ENCODE measurements at places on chromosomes 6 and 20.

DNA sequence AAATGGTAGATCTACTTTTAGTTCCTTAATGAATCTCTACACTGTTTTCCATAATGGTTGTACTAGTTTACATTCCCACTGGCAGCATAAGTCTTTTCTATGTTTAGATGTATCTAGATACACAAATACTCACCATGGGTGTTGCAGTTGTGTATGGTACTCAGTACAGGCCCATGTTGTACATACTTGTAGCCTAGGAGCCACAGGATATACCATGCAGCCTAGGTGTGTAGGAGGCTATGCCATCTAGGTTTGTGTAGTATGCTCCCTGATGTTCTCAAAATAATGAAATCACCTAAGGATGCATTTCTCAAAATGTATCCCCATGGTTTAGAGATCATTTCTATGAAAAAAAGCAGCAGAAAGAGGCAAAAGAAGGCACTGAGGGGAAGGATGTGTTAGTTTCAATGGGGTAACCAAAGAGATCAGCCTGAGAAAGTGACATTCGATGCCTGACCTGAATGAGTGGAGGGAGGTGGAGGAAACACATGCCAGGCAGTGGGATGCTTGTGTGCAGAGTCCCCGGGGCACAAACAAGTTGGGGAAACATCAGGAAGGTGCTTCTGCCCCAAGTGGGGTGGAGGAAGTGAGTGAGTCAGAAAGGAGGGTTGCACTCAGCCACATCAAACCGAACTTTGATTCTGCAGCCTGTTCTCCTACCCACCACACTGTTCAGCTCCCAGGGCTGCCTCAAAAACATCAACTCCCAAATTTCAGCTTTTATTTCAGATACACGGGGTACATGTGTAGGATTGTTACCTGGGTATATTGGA lies 191.2 kb downstream of the ZNF217 start:
- DNase-seq: no peak

- no peak for DNase-seq
Measured at GRCh38 chr6:44243345-44243744, 3.6 kb upstream of the HSP90AB1 start.

DNA sequence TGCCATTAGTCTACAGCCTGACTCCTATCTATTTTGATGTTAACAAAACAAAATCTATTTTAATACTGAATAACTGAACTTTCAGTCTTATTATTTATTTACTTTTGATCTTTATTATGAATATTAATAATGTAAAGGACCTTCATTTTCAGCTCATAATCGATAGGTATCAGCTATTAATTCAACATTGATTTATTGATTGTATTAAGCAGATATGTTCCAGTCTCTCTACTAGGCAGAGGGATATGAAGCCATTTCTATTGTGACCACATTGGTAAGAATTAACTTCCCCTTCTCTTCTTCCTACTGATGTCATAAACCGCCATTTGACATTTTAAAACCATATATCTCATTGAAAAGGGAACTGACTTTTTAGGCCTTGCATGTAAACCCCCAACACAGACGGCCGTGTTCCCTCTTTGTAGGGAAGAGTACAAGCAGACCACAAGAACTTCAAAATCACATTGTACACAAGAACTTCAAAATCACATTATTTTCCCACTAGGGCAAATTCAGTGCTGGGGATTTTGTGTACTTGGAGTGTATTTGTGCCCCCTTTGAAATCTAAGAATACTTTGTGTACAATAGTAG lies 69.5 kb upstream of the FABP7 start:
- DNase-seq: no peak

DNA sequence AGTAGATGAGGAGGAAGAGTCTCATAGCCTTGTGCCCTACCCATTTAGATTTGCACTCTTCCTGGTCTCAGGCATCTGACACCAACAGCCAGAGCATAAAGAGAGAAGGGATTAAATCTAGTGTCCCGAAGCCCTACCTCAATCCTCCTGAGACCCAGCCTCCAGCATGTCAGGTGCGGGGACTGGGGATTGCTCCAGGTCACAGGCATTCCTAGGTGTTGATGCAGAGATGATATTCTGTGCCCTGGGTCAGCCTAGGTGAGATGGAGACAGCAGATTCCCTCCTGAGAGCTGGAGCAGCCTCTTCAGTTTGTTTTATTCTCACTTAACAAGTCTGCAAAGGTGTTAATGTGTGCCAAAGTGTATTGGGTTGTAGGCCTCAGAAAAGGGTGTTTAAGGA lies 89.8 kb downstream of the ANKRD6 start:
- DNase-seq: no peak

DNA sequence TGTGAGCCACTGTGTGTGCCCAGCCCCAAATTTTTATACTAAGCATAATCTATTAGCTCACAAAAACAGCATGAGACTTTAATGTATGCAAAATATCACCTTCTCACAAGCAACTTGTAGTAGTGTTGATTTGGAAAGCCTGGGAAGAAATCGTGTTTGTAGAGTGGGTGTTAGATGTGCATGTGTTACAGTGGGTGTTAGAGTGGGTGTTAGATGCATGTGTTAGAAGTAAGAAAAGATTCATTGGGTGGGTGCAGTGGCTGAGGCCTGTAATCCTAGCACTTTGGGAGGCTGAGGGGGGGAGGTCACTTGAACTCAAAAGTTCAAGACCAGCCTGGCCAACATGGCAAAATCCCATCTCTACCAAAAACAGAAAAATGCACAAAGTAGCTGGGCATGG lies 6.3 kb upstream of the SCAF8 start:
- DNase-seq: no peak

GRCh38 chr6:164640956-164641355 lies 668.4 kb downstream of the C6orf118 start:
- no peak for DNase-seq

- DNase-seq: no peak
Measured at GRCh38 chr6:143632894-143633293, 44.9 kb upstream of the PHACTR2 start.

DNA sequence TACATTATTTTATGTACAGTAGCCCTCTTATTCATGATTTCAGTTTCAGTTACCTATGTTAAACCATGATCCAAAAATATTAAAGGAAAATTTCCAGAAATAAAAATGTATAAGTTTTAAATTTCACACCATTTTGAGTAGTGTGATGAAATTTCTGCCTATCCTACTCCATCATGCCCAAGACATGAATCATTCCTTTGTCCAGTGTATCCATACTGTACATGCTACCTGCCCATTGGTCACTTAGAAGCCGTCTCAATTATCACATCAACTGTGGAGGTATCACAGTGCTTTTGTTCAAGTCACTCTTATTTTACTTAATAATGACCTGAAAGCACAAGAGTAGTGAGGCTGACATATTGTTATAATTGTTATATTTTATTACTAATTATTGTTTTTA lies 32.3 kb upstream of the PLCB4 start:
- DNase-seq: no peak

DNA sequence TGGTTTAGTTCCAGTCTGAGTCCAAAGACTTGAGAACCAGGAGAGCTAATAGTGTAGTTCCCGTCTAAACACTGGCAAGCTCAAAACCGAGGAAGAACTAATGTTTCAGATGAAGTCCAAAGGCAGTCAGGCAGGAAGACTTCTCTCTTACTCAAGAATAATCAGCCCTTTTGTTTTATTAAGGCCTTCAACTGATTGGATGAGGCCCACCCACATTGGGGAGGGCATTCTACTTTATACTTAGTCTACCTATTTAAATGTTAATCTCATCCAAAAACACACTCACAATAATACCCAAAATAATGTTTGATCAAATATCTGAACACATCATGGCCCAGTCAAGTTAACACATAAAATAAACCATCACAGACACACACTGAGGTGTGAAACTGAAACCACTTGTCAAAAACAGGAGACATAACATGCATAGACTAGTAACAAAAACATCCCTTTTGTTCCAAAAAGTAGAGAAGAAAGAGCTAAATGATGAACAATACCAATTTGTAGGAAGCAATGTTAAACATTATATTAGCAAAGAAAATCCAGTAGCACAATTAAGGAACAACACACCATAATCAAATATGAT lies 50.2 kb upstream of the SENP6 start:
- DNase-seq: peak; percentile 29

GRCh38 chr20:34069341-34070078 lies 42.5 kb downstream of the EIF2S2 start:
- peak; percentile 51 for DNase-seq

DNA sequence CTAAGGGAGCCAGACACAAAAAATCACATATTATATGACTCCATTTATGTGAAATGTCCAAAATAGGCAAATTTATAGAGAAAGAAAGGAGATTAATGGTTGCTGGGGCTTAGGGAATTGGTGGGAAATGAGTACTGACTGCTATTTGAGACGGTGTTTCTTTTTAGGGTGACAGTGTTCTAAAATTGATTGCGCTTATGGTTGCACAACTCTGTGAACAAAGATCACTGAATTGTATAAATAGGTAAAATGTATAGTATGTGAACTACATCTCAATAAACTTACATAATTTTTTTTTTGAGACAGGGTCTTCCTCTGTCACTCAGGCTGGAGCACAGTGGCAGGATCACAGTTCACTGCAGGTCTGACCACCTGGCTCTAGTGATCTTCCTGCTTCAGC lies 45.4 kb downstream of the REV3L start:
- no peak for DNase-seq

DNA sequence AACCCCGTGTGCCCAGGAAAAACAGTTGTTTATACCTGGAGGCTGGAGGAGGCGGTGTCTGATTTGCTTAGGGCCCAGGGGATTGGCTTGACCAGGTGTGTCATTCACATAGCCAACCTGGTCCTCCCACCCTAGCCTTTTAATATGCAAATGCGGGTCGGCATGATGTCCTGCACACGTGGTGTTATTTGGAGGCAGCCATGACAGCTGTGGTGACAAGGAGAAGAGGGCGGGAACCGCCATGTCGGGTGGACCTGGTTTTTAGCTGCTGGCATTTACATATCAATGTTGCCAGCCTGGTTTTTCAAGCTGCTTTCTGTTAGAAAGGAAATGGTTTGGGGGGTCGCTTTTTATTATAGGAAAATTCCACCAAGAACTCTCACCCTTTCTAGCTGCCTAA lies 291.4 kb upstream of the QKI start:
- no peak for DNase-seq

DNA sequence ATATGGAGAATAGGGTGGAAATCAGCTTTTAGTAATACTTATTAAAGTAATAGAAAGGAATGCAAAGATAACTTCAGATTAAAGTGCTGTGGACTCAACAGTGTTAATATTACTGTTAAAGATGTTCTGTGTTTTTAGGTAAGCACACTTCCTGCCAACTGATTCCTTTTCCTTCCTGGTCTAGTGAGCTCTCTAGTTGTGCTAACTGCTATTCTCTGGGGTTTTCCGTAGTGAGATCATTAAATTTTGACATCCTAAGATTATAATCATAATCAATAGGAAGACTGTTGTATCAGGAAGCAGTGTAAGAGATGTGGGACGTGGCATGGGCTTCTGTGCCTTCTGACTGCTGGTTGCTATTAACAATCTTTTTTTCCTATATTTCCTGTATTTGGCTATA lies 1.2 kb upstream of the TMEM217 start:
- DNase-seq: peak; percentile 6

DNA sequence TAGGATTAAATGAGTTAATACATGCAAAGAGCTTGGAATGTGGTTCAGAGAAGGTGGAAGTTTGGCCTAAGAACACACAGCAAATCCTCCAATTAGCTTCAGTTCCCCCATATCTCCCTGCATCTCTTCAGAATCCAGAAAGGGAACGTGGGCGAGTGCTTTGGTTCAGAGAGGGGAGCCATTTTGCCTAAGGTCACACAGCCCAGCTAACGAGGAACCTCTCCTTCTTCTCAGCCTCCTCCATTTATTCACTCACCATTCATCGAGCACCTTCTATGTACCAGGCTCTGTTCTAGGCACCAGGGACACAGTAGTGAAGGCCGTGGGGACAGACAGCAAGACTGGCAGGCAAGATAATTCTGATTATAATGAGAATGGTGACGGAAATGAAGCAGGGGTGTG lies 2.3 kb upstream of the CEBPB start:
- DNase-seq: no peak

DNA sequence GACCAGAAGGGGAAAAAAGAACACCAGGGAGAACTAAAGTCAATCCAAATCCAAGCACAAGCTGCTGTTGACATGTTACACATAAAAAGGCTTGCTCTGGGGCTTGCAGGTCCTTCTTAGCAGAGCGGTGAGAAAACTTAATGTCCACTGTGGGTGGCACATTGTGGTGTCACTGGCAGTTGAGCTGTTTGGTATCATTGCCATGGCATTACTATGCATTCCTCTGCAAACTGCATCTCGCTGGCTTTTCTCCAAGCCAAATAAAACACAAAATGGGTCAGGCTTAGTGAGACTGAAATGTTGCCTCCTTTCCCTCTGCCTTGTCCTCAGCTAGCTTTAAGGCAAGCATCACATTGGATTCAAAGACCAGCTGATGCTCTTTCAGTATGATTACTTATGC lies 40.9 kb downstream of the LY86 start:
- DNase-seq: no peak

GRCh38 chr6:125793280-125793679 lies 2.5 kb downstream of the NCOA7 start:
- no peak for DNase-seq

GRCh38 chr6:31729979-31730630 lies 1.0 kb upstream of the DDAH2 start:
- DNase-seq: peak; percentile 62

DNA sequence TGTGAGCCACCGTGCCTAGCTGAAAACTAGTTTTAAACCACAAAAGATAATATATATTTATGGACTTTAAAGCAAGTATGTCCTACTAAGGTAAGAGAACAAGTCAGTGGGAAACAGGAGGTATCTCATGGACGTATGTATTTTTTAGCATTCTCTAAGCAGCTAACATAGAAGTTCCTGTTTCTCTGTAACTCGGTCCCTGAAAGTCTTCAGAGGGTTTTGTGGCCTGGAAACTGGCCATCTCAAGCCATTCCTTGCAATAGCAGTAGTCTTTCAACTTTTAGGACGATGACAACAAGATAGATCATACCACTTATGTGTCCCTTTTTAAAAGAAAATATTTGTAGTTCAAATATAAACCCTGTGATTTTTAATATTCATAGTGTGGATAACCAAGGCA lies 95.6 kb upstream of the RALGAPA2 start:
- no peak for DNase-seq

- no peak for DNase-seq
Measured at GRCh38 chr6:90167514-90168379, 128.9 kb downstream of the BACH2 start.

DNA sequence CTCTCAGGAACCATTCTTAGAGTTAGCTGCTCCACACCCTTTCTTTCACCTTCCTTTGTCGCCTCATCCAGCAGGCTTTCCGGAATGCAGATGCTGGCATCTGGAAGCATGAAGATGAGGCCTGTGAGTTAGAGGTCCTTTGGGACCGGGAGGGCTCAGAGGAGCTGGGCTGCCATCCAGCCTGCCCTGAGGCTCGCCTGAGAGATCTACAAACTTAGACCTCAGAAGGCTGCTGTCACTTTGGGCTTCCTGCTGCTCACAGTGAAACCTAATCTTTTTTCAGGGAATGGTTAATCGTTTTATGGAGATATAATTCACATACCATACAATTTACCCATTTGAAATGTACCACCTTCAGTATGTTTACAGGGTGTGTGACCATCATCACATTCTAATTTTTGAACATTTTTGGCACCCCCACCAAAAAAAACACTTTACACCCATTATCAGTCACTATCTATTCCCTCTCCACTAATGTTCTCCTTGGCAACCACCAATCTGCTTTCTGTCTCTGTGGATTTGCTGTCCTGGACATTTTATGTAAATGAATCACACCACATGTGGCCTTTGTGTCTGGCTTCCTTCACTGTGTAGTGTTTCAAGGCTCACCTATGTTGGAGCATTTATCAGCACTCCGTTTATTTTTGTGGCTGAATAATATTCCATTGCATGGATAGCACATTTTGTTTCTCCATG lies 20.0 kb upstream of the MPC1 start:
- no peak for DNase-seq
